ENCODE measurements at places on chromosomes 11 and 22.

DNA sequence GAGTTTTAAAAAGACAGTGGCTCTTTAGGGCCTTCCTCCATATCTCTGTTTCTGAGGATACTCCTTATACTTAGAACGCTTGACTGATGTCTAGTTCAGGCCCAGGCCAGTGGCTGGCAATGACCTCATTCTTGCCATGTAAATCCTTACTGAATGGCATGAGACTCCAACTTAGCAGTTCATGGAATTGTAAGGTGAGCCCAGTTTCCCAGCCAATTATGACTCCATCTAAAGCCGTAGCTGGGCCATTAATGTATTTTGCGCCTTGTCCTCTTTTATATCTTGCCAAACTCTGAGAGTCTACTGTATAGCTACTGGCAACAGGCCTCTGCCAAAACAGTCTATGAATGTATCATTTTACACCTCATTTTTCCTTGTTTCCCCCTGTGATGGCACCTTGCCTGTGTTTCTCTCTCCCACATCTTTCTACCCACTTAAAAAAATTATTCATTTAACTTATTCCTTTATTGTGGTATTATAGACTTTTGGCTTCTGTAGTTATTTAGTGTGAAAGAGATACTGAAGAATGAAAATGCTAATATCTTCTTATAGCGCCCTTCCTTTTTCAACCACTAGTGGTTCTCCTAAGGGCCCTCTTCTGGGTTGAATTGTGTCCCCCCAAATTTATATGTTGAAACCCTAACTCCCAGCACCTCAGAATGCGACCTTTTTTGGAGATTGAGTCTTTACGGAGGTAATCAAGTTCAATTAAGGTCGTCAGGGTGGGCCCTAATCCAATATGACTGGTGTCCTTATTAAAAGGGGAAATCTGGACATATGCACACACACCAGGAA is 67.4 kb downstream of the ZNRF3 start:
- DNase-seq = no peak

DNA sequence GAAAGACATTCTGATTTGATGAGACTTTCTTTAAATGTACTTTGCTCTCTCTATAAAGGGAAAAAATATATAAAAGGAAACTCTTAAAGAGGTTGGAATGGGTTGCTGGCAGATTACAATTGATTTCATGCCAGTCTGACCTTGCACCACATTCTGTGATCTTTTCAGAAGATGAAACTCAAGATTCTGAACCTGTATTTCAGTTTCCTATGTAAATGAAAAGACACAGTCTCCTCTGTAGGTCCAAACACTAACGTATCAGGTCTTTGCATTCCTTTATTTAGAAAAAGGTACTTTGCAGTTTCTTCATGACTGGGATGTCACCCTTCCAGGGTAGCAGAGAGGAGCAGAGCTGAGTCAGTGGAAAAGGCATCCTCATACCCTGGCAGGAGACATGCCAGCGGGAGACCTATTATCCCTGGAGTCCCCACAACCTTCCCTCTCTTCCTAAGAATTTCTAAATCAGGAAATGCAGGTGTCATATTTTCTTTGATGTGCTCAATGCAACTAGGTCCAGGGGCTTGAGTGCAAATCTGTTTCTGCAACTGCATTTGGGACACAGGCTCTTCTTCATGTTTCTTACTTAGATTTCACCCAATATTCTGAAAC is 282.6 kb downstream of the CADM1 start:
- DNase-seq = no peak

DNA sequence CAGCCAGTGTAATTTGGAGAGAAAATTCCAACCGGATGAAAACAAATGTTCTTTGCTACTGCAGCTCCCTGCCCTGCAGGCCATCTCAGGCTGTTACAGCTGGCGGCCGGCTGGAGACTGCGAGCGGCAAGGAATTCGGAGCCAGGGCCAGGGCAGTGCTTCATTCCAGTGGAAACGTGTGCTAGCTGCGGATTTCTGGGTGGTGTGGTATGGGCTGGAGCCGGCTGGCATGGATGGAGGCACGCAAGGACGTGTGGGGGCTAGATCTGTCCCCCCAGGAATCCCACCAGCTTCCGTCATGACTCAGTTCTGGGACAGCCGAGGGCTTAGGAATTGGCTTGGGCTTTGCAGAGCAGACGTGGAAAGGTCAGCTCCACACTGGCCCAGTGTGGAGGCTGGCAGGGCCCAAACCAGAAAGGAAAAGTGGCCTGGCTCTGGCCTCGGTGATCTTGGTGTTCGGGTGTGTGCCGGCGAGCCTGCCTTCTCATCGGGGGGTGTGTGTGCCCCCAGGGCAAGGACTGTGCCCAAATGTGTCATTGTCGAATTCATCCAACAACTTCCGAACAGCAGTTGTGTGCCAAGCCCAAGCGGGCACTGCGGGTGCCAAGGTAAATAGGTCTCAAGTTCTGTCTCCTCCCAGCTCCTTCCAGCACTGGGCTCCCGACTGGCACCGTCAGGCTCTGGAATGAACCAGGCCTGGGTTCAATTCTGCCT is 48.1 kb upstream of the SHISAL1 start:
- no peak for DNase-seq

DNA sequence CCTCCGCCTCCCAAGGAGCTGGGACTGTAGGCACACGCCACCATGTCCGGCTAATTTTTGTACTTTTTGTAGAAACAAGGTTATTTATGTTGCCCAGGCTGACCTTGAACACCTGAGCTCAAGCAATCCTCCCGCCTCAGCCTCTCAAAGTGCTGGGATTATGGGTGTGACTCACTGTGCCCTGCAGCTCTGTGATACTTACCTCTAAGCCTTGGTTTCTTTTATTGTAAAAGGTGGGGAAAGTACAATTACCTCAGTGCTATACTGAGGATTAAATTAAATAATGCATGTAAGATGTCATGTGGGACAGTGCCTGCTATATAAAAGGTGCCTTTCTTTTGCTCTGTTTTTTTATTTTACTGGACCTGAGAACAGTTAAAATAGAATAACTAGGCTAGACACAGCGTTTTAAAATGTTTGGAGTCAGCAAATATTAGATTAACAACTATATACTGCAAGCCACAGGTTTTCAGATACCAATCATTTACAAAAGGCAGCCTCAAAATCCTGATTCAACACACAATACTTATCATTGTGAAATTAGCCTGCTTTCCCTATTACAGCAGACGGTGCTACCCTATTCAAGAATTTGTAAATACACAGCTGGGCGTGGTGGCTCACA is 30.0 kb downstream of the PRR14L start:
- DNase-seq = no peak

DNA sequence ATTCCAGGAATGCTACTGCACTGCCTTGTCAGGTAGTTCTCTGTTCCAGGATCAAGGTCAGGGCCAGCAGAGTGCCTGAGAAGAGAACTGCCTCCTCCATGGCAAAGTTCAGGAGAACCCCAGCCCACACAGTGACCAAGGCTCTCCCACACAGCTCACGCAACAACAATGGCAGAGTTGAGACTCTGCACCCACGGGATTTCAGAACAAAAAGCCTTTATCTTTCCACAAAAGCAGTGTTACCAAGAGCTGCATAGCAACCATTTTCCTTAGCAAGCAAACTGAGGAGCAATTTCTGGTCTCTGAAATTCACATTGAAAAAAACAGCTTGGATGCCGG is 11.1 kb downstream of the PLAAT3 start:
- no peak for DNase-seq

GRCh38 chr11:19679952-19680828 is 32.4 kb upstream of the NAV2 start:
- DNase-seq = no peak

DNA sequence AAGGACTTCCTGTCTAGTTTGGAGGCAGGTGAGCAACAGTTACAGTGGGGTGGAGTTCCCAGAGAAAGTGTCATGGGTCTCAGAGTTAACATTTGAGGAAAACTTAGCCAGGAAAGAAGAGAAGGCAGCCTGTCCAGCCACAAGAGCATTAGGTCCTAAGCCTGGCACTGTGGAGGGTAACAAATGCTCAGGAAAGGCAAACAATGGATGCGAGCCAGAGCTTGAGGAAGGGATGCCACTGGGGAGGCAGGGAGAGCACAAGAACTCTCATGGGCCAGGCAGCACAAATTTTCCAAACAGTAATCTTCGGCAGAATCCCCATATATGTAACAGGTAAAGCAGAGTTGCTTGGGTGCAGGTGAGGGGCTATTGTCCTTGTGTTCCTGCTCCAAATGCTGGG is 8.0 kb upstream of the SERPIND1 start:
- no peak for DNase-seq

GRCh38 chr22:43819931-43820640 is 8.0 kb upstream of the EFCAB6 start:
- DNase-seq = no peak

- no peak for DNase-seq
These were observed 131.2 kb downstream of the BUD13 start for GRCh38 chr11:116641561-116642045.

GRCh38 chr22:20212754-20213699 is 55.1 kb downstream of the RTN4R start:
- DNase-seq = no peak

GRCh38 chr11:64893194-64894069 is 15.0 kb upstream of the EHD1 start:
- no peak for DNase-seq

GRCh38 chr11:105918600-105918999 is 103.4 kb downstream of the MSANTD4 start:
- no peak for DNase-seq

DNA sequence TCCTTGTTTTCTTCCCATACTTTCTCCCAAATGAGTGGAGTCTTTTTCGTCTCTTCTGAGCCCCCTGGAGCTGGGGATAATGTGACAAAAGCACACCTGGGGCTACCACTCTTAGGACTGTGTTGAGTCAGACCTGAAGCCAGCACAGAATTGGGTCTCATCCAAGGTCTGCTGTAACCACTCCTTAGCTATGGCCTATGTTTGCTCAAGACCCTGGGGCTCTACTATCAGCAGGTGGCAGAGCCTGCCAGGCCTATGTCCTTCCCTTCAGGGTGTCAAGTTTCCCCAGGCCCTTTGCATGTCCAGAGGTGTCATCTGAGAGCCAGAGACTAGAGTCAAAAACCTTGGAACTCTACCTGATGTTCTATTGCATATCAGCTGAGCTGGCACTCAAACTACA is 335.7 kb downstream of the DDX10 start:
- DNase-seq = no peak

DNA sequence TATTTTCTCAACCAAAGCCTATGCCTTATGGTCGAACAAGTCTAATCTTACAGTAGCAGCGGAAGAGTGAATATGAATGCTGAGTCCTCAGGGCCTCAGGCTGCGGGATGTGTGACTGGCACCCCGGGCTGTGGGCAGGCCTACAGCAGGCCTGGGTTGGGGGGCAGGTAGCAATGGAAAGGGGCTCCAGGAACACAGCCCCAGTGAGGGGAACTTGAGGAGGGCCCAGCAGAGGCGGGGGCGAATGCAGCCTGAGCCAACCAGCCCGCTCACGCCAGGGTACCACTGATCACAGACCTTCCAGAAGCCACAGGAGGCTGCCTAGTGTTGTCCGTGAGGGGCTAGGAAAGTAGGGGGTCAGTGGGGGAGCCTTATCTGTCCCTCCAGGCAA is 11.3 kb upstream of the CD5 start:
- DNase-seq = no peak

GRCh38 chr22:41377846-41378245 is 3.9 kb upstream of the TEF start:
- no peak for DNase-seq

GRCh38 chr11:126257144-126257543 is 11.6 kb downstream of the SRPRA start:
- no peak for DNase-seq

GRCh38 chr11:115184901-115185300 is 319.3 kb downstream of the CADM1 start:
- no peak for DNase-seq

DNA sequence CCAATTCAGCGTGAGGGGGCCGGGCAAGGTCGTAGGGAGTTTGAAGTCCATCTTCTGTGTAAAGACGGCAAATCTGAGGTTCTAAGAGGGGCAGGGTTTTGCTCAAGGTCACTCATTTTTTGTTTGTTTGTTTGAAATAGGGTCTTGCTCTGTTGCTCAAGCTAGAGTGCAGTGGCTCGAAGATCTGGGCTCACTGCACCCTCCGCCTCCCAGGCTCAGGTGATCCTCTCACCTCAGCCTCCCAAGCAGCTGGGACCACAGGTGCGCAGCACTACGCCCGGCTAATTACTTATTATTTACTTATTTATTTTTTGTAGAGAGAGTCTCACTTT is 355 bp upstream of the AP1B1 start:
- no peak for DNase-seq

- no peak for DNase-seq
These were observed 8.0 kb upstream of the TPCN2 start for GRCh38 chr11:69040581-69041260.

- DNase-seq = no peak
These were observed 411.3 kb downstream of the INSC start for GRCh38 chr11:15526032-15526431.

DNA sequence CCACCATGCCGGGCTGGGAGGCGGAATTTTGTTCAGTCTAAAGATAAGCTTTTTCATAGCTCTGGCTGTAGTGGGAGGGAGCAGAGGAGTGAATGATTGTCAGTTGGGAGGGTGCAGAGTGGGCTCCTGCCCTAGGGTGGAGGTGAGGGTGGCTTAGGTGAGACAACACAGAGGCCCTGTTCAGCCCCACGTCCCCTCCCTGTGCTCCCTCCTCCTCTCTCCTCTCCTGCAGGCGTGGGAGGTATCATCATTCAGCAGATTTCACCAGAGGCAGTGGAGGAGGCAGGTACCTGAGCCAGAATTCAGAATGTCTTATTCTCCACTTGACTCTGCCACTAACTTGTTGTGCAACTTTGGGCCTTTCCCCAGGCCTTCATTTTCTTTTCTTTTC is 1.7 kb upstream of the THRSP start:
- no peak for DNase-seq

DNA sequence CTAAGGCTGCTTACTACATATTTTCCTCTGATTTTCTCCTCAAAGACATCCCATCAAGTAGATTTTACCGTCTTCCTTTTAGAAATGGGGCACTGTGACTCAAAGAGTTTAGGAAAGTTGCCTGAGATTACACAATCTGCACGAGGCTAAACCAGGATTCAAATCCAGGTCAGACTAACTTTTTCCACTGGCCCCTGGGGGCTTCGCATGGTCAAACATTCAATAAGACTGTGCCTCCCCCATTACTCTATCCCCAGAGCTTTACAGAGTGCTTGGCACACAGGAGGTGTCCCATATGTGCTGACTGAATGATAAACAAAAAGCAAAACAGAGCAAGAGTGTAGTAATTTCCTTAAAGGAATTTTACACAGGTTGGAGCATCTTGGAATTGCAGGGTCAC is 118.1 kb upstream of the TEAD1 start:
- no peak for DNase-seq

DNA sequence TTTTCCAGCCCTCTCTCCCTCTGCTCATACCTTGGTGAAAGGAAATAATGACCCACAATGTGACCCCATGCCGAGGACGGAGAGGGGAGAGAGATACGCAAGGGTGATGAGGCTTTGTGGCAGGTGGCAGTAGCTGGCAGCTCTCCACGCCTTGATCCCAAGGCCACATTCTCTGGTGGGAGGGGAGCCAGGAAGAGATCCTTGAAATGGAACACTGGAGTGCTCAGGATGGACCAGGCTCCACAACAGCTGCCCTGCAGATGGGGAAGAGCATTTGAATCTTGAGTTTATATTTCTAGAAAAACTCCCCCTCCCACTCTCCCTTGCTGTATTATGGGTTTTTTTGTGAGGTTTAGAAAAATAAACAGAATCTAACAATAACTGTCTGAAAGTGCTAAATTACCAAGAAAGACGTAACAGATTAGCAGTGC is 61.6 kb upstream of the CDON start:
- no peak for DNase-seq

- DNase-seq = no peak
These were observed 12.9 kb downstream of the ADORA2A start for GRCh38 chr22:24440270-24440717.

Data from activated CD4-positive, alpha-beta T cell treated with anti-CD3 and anti-CD28 coated beads, Interleukin-2, amount 50 U/mL, for 24 hours (primary cell).